ENCODE measurements at places on chromosomes 6 and 20. TPM values are rescaled to one million over a fixed set of nuclear protein-coding genes. Genes with fewer than 3 reads are reported as not detected.

DNA sequence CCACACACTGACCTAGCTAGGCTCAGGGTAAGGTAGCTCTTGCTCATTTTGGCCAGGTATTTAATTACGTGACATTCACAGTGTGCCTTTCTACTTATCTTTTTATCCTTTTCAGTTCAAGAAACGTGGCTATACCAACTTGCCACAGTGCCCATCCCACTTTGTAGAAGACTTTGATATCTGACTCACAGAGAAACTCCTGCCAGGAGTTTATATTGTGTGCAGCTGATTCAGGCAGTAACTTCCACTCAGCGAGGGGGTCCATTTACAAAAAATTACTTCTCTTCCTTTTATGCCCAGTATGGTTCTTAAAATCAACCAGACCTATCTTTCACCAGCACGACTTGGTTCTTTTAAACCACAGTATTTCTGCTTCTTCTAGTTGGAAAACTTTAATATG lies 75.6 kb downstream of the PRL start:
- no peak for DNase-seq

- DNase-seq: no peak
Observed at GRCh38 chr6:123091091-123091895, 95.3 kb downstream of the CLVS2 start.

DNA sequence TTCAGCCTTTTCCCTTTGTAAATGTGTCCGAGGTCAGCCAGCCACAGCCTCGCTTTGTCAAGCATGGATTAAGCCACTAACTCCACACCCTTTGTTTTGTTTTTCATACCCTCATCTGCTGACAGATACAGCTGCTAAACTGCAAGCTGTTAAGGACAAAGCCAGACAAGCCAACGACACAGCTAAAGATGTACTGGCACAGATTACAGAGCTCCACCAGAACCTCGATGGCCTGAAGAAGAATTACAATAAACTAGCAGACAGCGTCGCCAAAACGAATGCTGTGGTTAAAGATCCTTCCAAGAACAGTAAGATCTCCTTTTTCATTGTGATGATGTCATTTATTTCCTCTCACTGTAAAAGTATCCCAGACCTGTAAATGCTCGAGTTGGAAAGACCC lies 269.3 kb downstream of the ARHGAP18 start:
- DNase-seq: no peak

DNA sequence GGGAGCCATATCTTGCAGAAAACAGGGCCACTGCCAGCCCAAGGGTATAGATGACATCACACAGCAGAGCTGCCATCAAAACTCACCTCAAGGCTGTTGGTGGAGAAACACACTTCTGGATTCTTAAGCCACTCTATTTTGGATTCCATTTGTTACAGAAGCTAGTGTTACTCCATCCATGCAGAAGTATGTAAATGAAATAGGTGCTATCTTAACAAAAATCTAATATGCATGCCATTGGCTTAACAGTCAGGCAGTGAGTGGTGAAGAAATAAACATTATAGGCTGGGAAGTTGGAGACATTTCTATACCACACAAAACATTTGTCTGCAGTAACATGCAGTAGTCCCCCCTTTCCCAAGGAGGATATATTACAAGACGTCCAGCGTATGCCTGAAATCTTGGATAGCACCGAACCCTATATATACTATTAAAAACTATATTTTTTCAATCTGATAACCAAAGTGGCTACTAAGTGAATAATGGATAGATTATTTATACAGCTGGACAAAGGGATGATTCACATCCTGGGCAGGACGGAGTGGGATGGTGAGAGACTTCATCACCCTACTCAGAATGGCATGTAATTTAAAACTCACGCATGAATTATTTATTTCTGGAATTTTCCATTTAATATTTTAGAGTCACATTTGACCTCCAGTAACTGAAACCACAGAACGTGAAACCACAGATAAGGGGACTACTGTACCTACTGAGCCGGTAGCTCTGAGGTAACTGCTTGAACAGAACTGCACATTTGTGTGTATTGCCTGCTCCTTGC lies 160.0 kb upstream of the PLN start:
- no peak for DNase-seq

DNA sequence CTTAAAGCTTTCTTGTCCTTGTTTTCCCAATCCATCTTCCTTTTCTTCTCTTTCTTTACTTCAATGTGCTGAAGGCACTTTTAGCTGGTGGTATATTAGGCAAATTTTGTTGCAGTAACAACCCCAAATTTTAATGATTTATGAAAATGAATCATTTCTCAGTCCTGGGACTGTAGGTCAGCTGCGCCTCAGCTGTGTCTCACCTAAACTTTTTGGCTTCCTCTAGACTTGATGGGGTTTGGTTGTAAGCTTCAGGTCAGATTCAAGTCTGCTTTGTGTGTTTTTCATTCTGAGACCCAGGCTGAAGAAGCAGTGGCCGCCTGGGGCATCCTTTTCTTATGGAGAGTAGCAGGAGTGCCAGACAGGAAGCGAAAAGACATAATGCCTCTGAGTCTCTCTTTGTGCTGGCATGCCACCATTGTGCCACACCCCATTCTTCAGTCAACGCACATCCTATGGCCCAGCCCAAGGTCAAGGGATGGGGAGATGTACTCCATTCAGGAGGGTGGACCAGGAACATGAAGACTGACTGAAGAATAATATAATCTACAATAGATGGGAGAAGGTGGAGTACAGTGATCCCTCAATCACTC lies 28.9 kb upstream of the CD83 start:
- no peak for DNase-seq

DNA sequence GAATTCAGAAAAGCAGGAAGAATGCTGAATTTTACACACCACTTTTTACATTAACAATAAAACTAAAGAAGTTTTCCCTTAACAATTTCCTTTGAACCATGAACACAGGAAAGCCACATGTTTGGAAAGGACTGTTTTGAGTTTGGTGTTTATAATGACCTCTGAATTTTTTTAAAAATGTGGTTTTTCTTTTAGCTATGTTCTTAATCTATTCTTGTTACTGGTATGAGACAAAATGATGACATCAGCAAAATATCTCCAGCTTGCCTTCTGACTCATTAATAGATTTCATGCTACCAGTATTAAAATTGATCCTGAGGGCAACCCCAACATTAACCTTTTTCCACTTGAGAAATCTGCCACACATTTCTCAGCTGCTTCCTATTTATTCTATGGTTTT lies 217.5 kb upstream of the THEMIS start:
- DNase-seq: no peak

GRCh38 chr20:10179574-10180298 lies 38.9 kb upstream of the SNAP25 start:
- no peak for DNase-seq

DNA sequence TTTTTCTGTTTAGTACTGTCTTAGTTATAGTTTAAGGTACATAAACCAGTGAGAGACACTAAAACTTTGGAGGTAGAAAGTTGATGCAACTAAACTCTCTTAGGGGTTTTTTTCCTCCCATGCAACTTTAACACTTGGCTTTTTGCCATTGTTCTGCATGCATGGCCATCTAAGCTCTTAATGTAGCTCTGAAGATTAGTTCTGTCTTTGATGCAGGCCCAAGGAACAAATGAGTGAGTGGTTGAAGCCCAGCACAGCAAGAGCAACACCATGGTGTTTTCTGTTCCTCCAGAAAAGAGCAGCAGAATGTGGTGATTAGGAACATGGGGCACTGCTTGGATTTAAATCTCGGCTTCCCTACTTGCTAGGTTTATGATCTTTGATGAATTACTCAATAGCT lies 89.3 kb downstream of the L3MBTL3 start:
- DNase-seq: no peak

- no peak for DNase-seq
Observed at GRCh38 chr6:104014163-104014959, 845.4 kb downstream of the HACE1 start.

DNA sequence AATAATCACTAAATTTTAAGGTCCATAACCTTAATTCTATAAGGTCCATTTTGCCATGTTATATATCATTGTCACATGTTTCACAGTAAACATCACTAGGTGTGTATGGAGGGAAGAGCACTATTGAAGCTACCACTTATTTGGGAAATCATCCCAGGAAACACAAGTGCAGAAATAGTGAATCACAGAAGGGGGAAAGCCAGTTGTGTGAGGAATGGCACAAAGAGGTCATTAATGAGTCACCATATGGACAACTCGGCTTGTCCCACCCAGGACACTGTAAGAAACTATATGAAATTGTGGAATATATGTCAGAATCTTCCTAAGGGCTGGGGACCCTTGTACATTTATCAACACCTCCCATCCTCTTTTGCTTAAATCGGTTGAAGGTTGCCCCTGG lies 13.7 kb downstream of the BTN3A1 start:
- no peak for DNase-seq

DNA sequence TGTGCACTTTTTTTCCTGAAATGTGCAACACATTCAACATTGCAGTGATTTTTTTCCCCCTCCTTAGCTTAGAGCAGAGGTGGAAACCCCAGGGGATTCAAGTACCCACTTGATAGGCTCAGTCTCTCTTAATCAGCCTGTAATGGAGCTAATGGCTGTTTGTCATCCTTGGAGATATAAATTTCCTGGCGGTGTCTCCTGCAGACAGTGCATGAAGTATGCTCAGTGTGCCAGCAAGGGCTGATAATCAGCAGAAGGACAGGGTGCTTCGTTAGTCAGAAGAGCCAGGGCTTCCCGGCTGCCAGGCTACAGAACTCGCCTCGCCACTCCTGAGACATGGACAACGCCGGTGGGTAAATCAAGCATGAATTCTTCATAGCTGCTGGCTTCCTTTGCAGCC lies 69.8 kb upstream of the PHACTR2 start:
- no peak for DNase-seq

DNA sequence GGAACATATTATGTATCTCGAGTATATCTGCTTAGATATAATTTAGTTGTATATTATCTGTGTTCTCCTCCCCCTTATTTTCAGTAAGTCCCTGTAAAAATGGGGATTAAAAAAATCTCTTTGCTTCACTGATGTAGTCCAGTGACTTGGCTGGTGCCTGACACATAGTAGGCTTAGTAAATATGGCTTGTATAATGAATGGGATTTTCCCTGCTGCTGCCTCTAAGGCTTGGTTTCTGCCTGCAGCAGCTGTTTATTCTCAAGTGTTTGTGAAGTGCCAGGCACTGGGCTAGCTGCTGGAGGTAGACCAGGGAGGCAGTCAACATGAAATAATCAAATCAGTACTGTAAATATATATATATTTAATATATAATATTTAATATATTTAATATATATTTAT lies 1.6 kb upstream of the ZFP64 start:
- no peak for DNase-seq

DNA sequence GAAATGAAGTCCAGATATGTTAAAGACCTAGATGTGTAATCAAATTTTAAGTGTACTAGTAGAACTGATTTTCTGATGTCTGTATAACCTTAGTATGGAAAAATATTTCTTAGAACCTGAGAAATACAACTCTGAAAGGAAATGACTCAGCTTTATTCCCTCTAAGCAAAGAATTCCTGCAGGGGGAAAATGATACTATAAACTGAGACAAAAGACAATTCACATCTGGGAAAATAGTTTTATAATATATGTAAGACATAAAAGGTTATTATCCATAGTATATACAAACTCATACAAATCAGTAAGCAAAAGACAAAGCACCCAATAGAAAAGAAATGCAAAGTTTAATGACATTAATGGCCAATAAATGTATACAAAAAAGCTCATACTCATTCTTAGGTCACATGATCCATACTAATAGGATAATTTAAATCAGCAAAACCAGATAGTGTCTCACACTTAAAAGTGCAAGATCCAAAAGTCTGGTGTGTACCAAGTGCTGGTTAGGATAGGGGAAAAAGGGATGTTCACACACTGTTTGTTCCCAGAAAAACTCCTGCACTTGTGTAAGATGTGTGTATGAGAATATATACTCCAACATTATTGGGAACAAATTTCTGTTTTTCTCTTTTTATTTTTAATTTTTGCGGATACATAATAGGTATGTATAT lies 22.6 kb downstream of the RNF217 start:
- no peak for DNase-seq

DNA sequence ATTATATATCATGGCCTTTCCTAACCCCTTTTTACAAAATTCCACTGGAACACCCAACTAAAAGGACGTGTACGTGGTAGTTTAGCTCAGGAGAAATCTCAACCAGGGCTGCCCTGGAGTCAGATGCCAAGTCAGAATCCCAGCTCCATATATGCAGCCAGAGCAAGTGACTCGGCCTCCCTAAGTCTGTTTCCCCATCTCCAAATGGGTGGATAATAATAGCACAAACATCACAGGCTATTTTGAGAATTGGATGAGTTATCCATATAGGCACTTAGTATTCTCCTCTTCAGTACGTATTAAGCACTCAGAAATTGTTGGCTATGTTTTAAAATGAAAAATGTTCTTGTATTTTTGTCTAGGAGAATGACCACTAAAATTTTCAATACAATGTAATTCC lies 481.5 kb downstream of the CD109 start:
- no peak for DNase-seq

OR2H1 gene
- not detected for polyA plus RNA-seq

EYS gene
- polyA plus RNA-seq: 0.72 TPM

GINS1 gene
- 19.9 TPM for polyA plus RNA-seq

UST gene
- polyA plus RNA-seq: 8.7 TPM

FAM83D gene
- 14.1 TPM for polyA plus RNA-seq

OR12D3 gene
- not detected for polyA plus RNA-seq

LSM2 gene
- 81.6 TPM for polyA plus RNA-seq

Data from right lung (tissue), 10 donors.